EH (cell line): ENCODE measurements at places on chromosomes 7 and 10.
A peak's percentile ranks its signal among the peaks of the same experiment; 100 is the strongest.

- peak; percentile 74 for DNase-seq
Observed at GRCh38 chr7:35975851-35976454, 175.1 kb downstream of the SEPTIN7 start.

DNA sequence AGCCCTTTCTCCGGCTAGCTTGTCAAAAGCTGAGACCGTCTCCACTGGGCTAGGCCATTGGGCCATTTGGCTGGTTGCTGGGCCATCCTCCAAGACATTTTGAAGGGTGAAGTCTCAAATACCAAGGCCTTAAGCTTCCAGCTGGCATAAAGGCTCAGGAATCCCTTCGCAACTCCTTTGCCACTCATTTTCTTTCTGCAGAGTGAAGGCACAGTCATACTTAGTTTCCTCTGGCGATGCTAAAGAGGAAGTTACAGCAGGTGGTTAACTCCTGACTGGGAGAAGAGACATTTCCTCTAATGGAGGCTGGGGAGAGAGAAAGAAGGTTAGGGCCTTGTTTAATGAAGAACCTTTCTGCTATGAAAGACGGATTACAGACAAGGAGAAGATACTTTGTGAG is 4.8 kb upstream of the REPIN1 start:
- no peak for DNase-seq

DNA sequence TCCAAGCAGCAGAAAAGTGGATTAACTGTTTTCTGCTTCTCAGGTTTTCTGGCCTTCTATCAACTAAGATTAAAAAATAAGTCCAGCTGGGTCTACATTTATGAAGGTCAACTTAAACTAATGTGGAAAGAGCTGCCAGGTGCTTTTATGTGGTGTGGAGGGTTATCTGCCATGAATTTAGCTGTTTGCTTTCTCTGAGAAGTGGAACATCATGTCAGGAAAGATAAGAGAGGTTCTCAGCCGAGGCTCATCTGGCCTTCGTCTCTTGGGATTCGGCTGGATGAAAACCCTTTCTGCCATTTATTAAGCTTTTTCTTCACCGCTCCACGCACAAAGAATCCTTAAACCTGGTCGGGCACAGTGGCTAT is 5.5 kb downstream of the PTPRN2 start:
- DNase-seq = no peak

- peak; percentile 49 for DNase-seq
Observed at GRCh38 chr7:121279060-121279620, 49.7 kb upstream of the WNT16 start.

DNA sequence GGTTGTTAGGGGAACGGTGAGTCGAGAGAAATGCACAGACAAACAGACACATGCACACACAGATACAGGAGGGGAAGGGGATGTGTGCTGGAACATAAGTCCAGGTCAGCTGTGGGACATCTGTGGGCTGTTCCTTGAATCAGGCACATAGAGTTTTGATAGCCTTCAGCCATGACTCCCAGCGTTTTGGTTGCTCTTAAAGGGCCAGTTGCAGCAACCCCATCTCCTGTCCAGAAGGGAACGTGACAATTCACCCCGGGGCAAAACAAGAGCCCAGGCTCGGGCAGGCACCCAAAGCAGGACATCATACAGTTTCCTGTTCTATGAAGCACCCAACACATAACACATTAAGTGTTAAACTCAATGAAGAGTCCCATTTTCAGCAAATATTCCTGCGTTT is 9.6 kb downstream of the INSYN2A start:
- peak; percentile 73 for DNase-seq

GRCh38 chr7:25669281-25669781 is 441.0 kb upstream of the NPVF start:
- DNase-seq = no peak
